Thoracic aorta (tissue), 2 donors: ENCODE measurements at places on chromosomes 3 and 15. TPM values are rescaled to one million over a fixed set of nuclear protein-coding genes. Genes with fewer than 3 reads are reported as not detected.

DNA sequence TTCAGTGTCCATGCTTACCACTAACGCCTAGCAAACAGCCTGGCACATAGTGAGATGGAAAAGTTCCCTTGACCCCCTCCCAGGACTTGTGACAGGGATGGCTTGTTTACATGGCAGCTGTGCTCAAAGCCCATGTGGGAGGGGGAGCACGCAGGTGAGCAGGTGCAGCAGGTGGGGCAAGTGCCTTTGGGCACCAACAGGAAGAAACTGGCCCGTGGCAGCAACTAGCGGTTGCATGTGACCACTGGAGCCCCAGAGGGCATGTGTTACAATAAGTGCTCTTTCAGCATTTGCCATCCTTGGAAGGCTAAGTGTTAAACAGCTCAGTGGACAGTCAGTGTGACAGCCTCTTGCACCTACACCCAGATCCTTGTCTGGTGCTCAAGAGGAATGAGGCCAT lies 734.6 kb downstream of the TUSC7 start:
- DNase-seq, result no peak

- no peak for DNase-seq
These were observed 153.8 kb upstream of the AZI2 start for GRCh38 chr3:28502397-28502937.

GRCh38 chr15:50150851-50151250 lies 31.1 kb upstream of the SLC27A2 start:
- no peak for DNase-seq

GRCh38 chr3:49412632-49413337 lies 562 bp downstream of the TCTA start:
- no peak for DNase-seq

- DNase-seq, result peak; percentile 18
These were observed 108.0 kb downstream of the CMSS1 start for GRCh38 chr3:99925584-99926230.

The NR2E3 gene
- 0.92 TPM for total RNA-seq

The SMCO1 gene
- total RNA-seq, result not detected

The TTLL13 gene
- not detected for total RNA-seq

The DOCK3 gene
- 0.71 TPM for total RNA-seq

The COL7A1 gene
- total RNA-seq, result 26.7 TPM
